ENCODE measurements at places on chromosomes 13 and 19.

DNA sequence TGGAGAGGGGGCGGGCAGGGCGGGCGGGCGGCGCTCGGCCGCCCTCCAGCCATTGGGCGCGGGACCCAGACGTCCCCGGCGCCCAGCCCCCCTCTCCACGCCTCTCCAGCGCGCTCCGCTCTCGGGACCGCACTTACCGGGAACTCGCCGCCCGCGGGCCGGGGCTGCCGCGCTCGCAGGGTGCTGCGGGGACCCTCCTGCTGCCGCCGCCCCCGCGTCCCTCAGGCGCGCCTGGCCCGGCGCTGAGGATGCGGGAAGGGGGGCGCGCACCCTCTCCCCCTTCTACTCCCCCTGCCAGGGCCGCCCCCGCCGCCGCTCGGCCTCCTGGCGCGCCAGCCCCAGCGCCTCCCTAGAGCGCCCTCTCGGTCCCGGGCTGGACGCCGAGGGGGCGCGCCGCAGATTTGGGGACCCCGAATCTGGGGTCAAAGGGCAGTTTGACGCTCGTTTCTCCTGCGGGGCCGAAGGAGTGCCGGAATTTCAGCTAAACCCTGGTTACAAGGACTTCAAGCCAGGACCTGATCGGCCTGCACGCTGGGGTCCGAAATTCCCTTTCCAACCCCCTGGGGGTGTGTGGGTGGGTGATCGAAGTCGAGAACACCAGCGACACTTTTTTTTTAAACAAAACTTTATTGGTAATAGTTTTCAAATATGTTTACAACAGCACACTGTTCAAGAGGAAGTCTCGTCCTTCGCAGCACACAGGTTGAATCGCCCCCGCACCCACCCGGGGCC lies 696 bp upstream of the SAMD1 start:
- DNase-seq = peak; percentile 41

GRCh38 chr19:1609680-1610474 lies 4.6 kb upstream of the UQCR11 start:
- no peak for DNase-seq

DNA sequence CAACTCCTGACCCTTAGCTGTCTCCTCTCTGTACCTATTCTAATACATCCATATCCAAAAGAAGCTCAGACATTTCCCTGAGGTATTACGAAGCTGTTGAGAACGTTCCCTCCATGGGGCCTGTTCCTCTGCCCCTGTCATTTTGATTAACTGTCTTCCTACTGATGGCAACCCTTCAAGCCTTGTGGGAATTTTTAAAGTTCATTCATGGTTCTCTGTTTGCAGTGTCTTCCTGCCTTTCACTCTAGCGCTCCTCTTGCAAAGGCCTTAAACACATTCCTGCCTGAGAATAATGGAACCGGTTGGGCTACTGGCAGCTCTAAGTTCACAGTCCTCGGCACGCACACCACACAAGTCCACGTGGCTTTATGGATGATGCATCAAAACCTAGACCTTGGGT lies 66.1 kb downstream of the LHFPL6 start:
- no peak for DNase-seq

GRCh38 chr13:43405457-43405856 lies 381.3 kb downstream of the ENOX1 start:
- DNase-seq = peak; percentile 18

- DNase-seq = no peak
Measured at GRCh38 chr19:43438291-43439031, 23.8 kb downstream of the TEX101 start.

GRCh38 chr13:20503088-20504083 lies 22.3 kb downstream of the CRYL1 start:
- DNase-seq = no peak

- peak; percentile 23 for DNase-seq
Measured at GRCh38 chr13:39210961-39211534, 172.8 kb downstream of the NHLRC3 start.

GRCh38 chr19:6551607-6552450 lies 21.0 kb downstream of the TNFSF9 start:
- no peak for DNase-seq

GRCh38 chr13:23966691-23967615 lies 69.7 kb upstream of the C1QTNF9B start:
- no peak for DNase-seq

DNA sequence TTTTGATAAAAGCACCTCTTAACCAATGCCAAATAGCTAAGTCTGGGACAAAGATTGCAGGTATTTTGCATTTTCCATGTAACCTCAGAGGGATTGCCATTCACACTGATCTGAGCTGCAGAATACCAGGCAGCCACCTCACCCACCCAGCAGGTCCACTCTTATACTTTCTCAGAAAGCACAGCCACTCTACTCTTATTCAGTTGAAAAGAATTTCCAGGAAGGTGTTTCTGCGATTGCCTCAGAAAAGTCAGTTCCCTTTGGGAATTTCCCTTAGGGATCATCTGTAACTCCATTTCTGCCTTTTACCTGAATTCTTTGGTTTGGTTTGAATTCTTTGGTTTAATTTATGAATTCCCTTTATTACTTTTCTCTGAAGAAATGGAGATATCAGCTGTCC lies 904 bp upstream of the ALOX5AP start:
- DNase-seq = no peak

Data from brain microvascular endothelial cell (primary cell).